ENCODE measurements at places on chromosomes 6 and 20.

- DNase-seq: no peak
Measured at GRCh38 chr6:168153553-168153952, 74.5 kb upstream of the FRMD1 start.

GRCh38 chr6:106685833-106686232 lies 56.5 kb downstream of the QRSL1 start:
- no peak for DNase-seq

DNA sequence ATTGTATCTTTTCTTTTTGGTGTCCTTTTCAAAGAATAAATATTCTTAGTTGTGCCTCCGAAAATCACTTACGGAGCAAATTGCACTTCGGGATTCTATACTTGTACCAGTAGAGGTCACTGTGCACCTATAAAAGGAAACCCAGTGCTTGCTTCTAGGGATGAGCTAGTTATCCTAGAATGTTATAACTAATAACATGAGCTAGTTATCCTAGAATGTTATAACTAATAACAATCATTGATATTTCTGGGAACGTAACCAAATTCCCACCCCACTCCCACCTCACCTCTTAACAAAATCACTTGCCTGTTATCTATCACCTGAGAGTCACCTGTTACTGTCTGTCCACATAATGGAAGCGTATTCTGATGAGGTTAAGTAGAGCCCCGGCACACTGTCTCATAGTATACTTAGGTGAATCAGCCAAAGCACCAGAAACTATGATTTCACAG lies 126.9 kb upstream of the TIAM2 start:
- no peak for DNase-seq

GRCh38 chr20:61926253-61926613 lies 139.4 kb downstream of the TAF4 start:
- no peak for DNase-seq

GRCh38 chr6:157089851-157090250 lies 233.5 kb downstream of the TMEM242 start:
- no peak for DNase-seq

GRCh38 chr6:63565058-63565726 lies 7.1 kb upstream of the LOC128125822 start:
- no peak for DNase-seq

- no peak for DNase-seq
Measured at GRCh38 chr20:63968928-63969760, 586 bp downstream of the ZNF512B start.

DNA sequence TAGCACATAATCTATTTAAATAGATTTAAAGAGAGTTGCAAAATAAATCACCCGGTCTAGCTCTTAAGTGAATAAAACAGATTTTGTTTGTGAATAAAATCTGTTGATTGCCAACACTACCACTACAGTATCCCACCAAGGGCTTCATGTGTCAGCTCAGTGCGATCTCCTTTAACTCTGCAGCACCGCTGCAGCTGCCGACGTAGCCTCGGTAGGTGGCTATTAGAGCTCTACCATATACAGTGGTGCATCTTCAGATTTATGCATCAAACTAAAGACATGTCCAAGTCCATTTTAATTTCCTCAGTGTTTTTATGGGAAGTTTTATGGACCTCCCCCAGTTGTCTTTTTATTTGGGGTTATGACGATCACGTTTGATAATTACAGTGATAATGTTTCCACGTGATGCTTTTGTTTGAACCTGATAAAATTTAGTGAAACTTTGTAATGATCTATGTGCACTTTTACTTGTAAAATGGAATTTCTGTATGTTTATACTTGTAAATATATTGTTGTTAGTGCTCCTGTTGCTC lies 26.7 kb downstream of the ECI2 start:
- DNase-seq: no peak

GRCh38 chr6:10481101-10481500 lies 40.0 kb upstream of the GCNT2 start:
- DNase-seq: no peak

- no peak for DNase-seq
Measured at GRCh38 chr20:48385114-48385513, 442.7 kb downstream of the PREX1 start.

DNA sequence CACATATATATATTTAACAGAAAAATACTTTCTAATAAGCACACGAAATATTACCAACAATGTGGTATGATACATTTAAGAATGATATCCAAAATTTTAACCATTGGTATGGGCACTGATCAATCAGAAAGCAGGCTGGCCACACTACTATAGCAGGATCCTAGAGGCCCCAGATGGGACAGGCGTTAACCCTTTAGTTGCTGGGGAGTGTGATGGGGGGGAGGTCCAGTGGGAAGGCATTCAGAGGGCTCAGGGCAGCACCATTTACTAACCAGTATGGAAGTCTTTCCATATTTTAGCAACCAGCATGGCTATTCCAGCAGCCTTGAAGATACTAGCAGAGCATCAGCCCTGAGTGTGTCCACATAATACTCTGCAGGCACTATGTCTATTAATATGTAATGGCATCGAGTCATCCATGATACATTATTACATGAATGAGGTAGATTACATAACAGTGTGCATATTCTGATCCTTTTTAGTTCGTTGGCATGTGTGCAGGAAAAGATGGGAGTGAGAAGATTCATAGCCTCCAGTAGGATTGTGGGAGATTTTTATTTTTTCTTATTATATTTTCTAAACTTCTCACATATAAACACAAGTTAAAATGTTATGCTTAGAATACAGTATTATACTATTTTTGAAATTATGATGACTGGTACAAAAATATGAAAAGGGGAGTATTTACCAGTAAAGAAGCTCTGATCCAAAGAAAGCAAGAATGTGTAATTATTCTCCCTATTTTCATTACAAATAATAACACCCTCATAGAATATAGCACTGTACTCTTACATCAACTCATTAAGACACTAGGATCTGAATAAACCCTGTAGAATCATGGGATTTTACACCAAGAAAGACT lies 78.9 kb downstream of the FAM217A start:
- DNase-seq: no peak

GRCh38 chr6:153070756-153071155 lies 60.3 kb downstream of the RGS17 start:
- DNase-seq: no peak

GRCh38 chr20:54231036-54231435 lies 23.1 kb downstream of the PFDN4 start:
- DNase-seq: no peak

DNA sequence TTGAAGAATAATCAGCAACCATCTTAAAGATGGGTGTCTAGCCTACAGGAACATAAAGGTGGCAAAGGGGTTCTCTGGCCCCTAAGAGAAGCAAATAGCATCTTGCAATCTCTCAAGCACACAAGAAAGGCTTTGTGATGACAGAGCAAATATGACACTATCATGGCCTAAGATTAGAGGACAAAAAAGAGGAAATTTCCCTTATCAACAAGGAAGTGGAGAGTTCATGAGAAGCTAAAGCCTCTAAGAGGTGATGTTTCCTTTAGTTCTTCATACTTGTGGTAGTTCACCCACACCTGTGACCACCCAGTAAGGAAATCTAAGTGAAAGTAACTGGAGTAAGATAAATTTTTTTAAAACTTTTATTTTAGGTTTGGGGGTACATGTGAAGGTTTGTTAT lies 88.4 kb downstream of the OLIG3 start:
- no peak for DNase-seq

GRCh38 chr20:23667666-23668065 lies 21.2 kb downstream of the CST4 start:
- DNase-seq: no peak

- DNase-seq: no peak
Measured at GRCh38 chr20:64113796-64114355, 6.5 kb upstream of the NPBWR2 start.

GRCh38 chr6:157339432-157339831 lies 16.1 kb upstream of the TMEM242 start:
- DNase-seq: no peak

DNA sequence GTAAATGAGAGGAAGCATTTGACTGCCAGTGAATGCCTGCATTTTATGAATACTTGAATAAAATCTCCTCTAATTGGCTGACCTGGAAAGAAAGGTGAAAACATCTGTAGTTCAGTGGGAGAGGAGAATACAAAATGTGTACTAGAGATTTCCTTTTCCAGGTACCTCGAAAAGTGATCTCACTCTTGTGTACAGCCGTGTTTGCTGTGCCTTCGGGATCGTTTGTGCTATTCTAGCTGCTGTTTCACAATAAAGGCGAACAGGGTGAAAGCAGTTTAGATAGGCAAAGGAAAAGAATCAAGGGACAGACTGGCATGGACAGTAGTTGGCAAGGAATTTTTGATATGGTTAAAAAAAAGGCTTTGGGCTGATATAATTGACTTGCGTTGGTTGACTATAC lies 112.3 kb downstream of the ARID1B start:
- no peak for DNase-seq

DNA sequence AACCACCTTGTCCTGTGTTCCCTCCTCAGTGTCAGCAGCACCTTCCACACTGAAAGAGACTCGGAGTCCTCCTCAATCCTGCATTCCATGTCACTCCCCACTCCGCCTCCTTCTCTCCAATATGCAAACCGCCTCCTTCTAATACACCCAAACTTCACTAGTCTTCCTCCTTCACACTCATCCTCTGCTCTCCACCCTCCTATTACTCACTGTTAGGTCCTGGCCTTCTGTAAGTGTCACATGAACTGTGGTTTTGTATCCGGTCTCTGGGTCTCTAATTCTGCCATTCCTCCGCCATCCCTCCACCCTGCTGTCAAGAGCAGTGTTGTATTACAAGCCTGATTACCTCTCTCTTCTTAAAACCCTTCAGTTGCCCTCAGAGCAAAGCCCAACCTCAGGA lies 200.5 kb upstream of the CDYL start:
- DNase-seq: no peak

DNA sequence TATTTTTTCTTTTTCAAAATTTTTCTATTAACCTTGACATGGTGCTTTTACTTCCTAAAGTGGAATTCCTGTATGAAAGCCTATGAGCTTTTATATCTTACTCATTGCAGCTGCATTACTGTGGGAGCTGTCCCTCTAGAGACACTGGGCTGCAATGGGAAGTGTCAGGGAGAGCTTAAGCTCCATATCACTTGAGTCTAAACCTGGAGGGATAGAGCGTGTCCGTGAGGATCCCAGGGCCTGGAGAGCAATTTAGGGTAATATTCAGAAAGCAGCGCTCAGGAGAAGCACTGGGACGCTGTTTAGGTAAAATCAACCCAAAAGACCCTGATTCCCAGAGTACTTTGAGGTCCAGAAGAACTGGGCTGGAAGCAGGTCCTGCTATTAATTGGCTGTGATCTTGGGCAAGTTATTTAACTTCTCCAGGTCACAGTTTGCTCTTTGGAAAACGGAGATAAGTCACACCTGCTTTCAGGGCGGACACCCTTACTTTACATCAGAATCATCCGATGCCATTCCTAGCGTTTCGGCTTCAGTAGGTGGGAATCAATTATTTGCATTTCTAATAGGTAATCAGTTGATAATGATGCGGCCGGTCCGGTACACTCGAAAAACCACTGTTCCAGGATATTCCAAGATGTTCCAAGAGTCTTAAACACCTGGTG lies 628 bp upstream of the ERGIC3 start:
- no peak for DNase-seq

DNA sequence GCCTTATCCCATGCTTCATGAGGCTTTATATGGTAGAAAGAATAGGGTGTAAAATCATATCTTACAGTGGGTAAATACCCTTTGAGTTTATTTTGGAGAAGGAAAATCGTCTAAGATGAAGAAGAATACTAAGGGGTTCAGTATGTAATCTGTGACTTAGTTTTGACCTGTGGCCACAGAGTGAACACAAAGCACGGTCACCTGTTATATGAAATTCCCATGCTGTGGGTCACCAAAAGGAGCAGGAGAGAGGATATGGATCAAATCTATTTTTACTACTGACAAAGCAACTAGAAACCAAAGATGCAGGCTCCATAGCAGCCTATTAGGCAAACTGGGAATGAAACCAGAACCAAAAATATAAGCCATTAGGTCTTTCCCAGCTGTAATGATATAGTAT lies 3.6 kb upstream of the HAO1 start:
- no peak for DNase-seq

DNA sequence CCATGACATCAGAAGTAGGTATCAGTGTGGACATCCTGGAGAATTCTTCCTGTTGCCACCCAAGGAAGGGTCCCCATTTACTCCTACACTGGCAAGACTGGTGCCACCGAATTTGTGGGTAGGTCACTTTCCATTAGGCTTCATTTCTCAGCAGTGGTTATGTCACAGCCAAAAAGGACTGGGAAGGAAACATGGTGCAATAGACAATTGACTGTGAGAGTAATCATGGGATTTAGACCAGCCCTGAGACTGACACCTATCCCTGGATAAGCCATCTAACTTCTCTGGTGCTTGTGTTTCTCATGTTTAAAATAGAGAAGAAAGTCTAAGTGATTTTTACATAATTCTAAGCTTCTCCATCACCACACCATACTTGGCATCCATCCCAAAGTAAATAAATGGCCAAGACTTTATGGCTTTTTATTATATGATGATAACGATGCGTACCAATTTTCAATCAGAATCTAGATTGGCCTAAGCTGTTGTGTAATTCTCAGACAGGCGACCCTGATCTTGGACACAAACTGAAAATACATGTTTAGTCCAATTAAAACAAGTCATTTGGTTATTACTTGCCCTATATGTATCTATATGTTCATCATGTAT lies 10.2 kb downstream of the SMPDL3A start:
- DNase-seq: no peak

DNA sequence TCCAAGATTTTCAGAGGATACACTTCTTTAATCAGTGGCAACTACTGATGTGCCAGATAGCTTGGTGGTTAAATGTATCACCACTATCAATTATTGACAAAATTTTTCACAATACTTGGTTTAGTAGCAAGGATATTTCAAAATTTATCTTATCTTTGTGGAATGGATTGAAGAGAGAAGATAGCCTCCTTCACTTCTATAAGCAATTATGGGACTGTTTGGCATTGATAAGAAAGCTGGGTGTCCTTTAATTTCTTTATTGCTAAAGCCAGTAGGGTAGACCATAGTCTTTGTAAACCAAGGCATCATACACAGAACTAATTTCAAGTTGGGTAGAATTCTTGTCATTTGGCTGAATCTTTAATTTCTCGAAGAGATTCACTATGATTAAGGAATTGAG lies 4.9 kb upstream of the RNF182 start:
- DNase-seq: no peak

DNA sequence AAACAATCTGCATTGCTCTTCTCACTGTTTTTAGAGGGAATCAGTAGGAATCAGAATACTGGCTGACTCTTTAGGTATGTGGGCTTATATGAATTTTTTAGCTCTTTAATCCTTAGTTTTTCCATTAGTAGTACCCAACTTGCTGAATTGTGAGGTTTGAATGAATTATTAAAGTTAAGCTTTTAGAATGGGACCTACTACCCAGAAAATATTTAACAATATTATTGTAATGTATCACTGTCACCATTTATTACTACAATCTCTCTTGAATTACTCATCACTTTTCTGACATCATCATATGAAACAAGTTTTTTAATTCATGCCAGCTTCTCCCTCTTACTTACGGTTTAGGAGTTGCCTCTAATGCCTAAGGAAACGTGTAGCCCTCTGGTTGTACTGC lies 212.7 kb downstream of the BCKDHB start:
- DNase-seq: no peak

GRCh38 chr6:99467509-99468106 lies 42.5 kb upstream of the PNISR start:
- no peak for DNase-seq

GRCh38 chr20:45967551-45968080 lies 4.4 kb downstream of the ZNF335 start:
- no peak for DNase-seq

Data from stimulated activated CD8-positive, alpha-beta memory T cell treated with anti-CD3 and anti-CD28 coated beads, Interleukin-4, amount 100 ng/mL, for 1 hour (primary cell).